Stimulated activated CD4-positive, alpha-beta T cell treated with anti-CD3 and anti-CD28 coated beads, TNF-alpha, amount 100 ng/mL, for 1 hour (primary cell): ENCODE measurements at places on chromosomes 6 and 20.

DNA sequence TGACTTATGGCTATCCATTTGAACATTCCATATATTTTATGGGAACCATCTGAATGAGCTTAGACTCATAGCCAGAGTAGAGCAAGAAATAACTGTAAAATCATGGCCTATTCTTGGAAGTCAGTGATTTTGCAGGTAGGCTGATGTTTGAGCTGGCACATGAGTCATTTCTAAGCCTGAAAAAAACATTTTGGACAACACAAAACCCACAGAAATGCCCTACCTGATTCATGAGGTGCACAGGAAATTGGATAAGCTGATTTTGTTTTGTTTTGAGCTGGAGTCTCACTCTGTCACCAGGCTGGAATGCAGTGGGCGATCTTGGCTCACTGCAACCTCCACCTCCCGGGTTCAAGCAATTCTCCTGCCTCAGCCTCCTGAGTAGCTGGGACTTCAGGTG, 443.0 kb downstream of the PKHD1 start:
- DNase-seq, result no peak

- no peak for DNase-seq
These were observed 284.2 kb downstream of the BTBD9 start for GRCh38 chr6:38355519-38355918.

DNA sequence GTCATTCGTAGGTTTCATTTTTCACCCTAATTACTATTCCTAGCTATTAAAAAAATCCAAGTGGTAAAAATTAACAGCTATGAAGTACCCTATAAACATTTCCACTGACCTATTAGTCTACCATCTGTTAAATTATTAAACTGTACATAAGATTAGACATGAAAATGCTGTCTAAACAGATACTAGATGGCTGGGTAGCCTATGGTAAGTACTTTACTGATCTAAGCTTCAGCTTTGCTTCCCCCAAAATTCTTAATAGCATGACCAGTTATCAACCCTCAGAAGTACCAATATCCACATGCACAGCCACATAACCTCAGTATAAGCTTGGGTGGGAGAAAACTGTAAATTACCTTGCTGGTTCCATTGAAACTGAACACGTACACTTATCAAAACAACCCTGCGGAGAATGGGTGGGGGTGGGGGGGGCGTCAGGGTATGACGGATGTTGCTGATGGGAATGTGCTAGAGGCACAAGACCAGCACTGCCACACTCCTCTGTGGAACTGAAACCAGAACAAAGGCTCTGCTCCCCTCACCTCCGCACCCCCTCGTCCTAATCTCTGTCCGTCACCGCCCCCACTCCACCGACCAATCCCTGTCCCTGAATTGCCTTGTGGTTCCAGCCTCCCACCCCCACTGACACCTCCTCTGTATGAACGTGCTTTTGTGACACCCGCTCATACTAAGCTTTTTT, 45.3 kb downstream of the B4GALT5 start:
- DNase-seq, result peak; percentile 25

GRCh38 chr6:33882154-33882553, 78.4 kb upstream of the MLN start:
- no peak for DNase-seq

- DNase-seq, result no peak
These were observed 604.7 kb downstream of the RFPL4B start for GRCh38 chr6:112951829-112952228.

DNA sequence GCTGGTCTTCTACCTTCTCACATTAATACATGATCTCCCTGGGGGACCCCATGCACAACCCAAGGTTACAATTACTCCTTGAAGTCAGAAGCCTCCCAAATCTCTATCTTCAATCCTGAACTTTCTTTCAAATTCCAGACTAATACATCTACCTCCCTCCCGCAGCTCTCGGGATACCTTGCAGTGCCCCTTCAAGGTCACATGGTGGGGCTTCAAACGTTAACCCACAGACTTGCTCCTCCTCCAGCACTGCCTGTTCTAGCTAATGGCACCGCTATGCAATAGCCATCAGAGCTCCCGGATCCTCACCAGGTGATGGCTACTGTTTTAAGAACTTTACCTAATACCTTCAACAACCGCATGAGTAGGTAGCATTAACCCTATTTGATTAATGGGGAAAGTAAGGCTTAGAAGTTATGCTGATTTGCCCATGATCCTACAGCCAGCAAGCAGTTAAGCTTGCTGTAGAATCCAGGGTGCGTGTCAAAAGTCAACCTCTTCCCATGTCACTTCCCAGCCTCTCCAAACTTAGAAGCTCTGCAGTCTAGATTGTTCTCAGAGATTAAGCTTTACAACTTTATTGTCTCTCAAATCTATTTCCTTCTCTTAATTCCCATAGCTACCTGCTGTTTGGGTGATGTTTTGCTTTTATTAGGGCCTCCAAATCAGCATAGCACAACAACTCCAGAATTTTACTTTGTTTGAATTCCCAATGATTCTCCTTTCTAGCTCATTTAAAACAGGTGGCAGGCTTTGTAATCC, 44.7 kb downstream of the PLAGL1 start:
- no peak for DNase-seq

DNA sequence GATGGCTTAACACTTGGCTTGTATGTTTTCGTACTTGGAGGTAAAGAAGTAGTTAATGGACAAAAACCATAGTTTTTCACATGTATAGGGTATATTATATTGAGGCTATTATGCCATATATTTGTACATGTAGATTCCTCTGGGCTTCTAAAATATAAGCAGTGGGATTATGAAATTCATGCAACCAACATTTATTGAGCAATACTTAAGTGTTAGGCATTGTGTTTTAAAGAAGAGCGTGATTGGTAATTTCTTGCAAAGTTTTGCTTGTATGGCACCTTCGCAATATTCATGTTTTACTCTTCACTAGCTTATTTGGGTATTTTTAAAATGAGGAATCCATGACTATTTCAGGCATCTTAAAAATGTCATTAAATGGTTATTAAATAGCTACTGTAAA, 2.5 kb downstream of the TULP4 start:
- DNase-seq, result no peak

- DNase-seq, result no peak
These were observed 13.9 kb upstream of the VAPB start for GRCh38 chr20:58374906-58375758.

GRCh38 chr6:105211831-105212230, 32.0 kb upstream of the POPDC3 start:
- no peak for DNase-seq

DNA sequence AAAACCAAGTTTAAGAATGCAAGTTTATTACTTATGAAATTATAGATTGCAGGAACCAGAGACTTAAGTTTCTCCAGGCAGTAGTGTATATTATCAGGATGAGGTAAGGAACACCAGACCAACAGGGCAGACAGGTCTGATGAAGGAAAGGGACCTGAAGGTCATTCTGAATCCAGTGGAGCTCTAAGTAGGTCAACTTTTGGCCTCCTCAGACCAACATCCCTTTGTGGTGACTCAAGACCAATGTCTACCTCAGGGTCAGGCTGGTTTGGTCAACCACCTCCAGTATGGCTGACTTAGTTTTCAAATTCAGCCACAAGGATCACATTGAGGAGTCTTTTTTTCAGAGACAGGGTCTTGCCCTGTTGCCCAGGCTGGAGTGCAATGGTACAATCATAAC, 38.7 kb upstream of the TFAP2A start:
- no peak for DNase-seq

DNA sequence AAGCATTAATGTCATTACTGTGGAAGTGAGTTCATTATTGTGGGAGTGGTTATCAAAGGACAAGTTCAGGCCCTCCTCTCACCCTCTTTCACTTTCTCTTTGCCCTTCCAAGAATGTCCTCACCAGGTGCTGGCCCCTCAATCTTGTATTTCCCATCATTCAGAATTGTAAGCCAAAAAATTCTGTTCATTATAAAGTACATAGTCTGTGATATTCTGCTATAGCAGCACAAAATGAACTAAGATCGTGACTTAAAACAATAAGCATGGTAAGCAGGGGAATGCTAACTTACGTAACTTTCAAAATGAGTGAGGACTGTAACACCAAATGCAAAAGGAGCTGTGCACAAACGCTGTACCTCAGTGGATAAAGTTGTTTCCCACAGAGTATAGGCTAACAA, 515.7 kb upstream of the BTBD3 start:
- DNase-seq, result no peak

DNA sequence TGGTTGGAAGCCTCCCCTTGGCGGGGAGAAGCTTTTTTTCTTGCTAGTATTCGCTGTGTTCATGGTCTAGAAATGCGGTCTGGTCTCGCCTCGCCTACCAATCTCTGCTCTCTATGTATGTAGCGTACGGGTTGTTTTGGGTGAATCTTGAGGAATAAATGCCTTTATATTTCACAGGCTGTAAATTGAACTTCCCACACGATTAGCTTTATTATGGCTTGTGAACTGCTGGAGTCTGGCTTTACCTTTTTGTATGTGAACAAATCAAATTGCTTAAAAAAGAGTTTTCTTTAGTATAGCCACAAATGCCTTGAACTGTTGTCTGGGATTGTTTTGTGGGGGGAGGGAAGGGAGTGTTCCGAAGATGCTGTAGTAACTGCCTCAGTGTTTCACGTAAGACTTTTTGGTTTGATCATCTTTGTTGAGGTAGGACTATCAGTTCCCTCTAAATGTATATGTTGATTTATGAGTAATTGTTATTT, 2.2 kb downstream of the INSM1 start:
- DNase-seq, result no peak

DNA sequence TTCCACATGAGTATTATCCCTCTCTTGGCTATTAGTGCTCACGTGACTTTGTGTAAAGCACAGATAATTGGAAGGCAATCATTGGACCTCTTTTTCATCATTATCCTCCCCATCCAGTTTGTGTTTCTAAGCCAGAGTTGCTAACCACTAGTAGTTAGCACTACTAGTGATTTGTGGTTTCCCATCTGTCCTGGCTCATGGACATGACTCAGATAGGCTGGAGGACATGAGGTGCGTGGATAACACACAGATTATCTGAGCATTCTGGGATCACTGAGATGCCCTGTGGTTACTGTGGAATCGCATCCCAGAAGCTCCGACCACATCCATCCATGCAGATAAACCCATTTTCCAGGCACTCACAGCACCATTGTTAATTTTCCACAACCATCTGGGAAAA, 123.8 kb upstream of the NAA20 start:
- no peak for DNase-seq

- no peak for DNase-seq
These were observed 54.0 kb downstream of the NPEPL1 start for GRCh38 chr20:58746620-58747019.

GRCh38 chr20:61736751-61737310, 328.9 kb downstream of the TAF4 start:
- no peak for DNase-seq

- DNase-seq, result no peak
These were observed 39.4 kb upstream of the MLIP start for GRCh38 chr6:54071821-54072340.

DNA sequence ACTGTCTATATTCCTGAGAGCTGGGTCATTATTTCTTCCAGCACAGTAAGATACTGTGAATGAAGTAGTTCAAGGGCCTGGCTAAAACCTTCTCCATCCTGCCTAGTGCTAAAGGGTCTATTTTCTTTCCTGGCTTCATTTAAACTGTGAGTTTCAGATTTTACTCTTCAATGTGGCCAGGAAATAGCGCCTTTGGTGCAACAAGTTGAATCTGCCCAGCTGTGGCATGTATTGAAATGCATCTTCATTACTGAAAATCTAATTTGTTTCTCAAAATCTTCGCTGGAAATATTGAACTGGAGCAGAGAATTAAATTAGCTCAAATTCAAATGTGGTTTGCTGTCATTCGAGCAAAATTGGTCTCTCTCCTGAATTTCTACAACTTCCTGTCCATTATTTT, 114.6 kb upstream of the KCNG1 start:
- DNase-seq, result no peak

DNA sequence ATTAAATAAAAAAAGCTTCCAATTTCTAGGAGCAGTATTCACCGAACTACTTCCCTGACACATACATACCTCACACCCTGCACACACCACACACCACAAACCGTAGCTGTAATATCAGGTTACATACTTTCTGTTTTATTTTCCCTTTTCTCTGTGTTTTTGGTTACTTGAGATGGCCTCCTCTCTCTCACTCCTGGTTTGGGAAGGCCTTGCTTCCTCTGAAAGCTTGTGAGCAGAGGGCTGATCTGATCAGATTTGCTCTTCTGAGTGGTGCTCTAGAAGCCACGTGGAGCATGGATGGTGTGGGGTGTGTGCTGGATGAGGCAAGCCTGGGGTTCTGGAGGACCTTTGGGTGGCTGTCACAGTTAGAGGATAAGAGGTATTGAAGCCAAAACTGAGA, 20.9 kb downstream of the UTRN start:
- DNase-seq, result no peak

- no peak for DNase-seq
These were observed 101.4 kb downstream of the LRFN2 start for GRCh38 chr6:40485795-40486194.

GRCh38 chr20:18632196-18632789, 44.4 kb downstream of the DTD1 start:
- no peak for DNase-seq

DNA sequence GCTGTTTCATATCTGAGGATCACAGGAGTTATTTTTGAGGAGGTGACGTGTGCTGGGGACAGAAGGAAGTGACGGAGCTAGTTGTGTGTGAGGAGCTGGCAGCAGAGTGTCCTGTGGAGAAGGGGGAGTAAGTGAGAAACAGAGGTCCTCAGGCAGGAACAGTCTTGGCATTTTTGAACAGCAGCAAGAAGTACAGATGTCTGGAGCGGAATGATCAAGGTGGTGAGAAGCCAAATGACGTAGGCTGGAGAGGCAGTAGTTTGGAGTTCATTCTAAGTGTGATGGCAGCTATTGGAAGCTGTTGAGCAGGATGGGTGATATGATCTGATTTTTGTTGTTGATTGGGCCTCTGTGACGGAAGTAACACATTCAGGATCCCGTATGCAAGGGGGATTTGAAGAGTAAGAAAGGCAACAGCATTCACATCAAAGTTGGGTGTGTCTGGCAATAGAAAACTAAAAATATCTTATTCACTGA, 52.3 kb downstream of the SOBP start:
- no peak for DNase-seq

- peak; percentile 59 for DNase-seq
These were observed 171.4 kb upstream of the ZNF337 start for GRCh38 chr20:25867776-25868649.

- no peak for DNase-seq
These were observed 111.8 kb upstream of the SLC35F1 start for GRCh38 chr6:117795234-117795633.

DNA sequence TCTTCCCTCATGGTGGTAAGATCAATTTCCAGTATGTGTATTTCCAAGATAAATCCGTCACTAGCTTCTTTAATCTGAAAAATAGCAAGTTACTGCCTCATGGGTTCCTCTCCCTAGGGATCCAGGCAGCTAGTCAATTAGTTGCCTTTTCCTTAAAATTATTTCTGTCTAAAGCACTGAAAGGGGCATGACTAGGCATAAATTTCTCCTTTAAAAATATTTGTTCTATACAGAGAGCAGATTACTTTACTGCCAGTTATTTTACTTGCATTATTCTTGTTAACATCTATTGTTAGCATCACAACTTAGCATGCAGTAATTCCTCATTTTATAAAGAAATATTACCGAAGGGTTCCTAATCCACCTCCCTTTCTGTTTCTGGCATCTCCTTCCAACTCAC, 1.4 kb downstream of the MTCL3 start:
- DNase-seq, result no peak

GRCh38 chr6:958488-958887, 265.5 kb upstream of the EXOC2 start:
- DNase-seq, result no peak
